ENCODE measurements at places on chromosomes 16 and 17. TPM values are rescaled to one million over a fixed set of nuclear protein-coding genes. Genes with fewer than 3 reads are reported as not detected.

- no peak for DNase-seq
- H3K36me3 ChIP-seq, result no peaks in the 10 kb centered on the region
- H3K4me1 ChIP-seq, result no peaks in the 10 kb centered on the region
- no peak overlapping the region for H3K27ac ChIP-seq
- H3K4me3 ChIP-seq, result no peak overlapping the region
- H3K27me3 ChIP-seq, result no peaks in the 10 kb centered on the region
Observed at GRCh38 chr16:10906914-10907756, 30.1 kb downstream of the CIITA start.

- H3K4me3 ChIP-seq, result no peak overlapping the region
- no peaks in the 10 kb centered on the region for H3K4me1 ChIP-seq
- peaks cover 77% of the 10 kb centered on the region for H3K36me3 ChIP-seq
- no peaks in the 10 kb centered on the region for H3K27me3 ChIP-seq
- DNase-seq, result no peak
Observed at GRCh38 chr16:8851761-8852403, 16.9 kb downstream of the CARHSP1 start.

TP53TG3 gene
- not detected for total RNA-seq

CD7 gene
- total RNA-seq, result 165 TPM
